ENCODE measurements at places on chromosomes 11 and 22.

GRCh38 chr11:47284151-47284550 lies 14.2 kb downstream of the MADD start:
- no peak for DNase-seq

GRCh38 chr11:86615487-86615886 lies 56.9 kb downstream of the ME3 start:
- no peak for DNase-seq

- peak; percentile 96 for DNase-seq
Observed at GRCh38 chr11:74754507-74755252, 6.0 kb downstream of the RNF169 start.

DNA sequence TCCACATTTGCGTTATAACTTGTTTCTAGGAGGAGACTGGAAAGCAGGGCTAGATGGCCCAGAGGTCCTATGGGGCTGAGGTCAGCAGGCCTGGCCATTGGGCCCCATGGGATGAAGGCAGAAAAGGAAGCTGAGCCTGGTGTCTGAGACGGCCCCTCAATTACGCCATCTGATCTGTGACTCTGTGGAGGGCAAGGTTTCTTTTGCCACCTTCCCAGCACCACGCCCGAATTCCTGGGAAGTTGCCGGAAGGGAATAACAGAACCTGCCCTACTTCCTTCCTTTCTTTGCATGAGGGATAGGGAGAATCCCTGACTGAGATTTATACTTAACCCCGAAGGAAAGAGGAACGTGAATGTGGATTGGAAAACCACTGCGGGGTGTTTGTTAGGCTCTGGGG lies 118.1 kb downstream of the MPPED1 start:
- DNase-seq: no peak

DNA sequence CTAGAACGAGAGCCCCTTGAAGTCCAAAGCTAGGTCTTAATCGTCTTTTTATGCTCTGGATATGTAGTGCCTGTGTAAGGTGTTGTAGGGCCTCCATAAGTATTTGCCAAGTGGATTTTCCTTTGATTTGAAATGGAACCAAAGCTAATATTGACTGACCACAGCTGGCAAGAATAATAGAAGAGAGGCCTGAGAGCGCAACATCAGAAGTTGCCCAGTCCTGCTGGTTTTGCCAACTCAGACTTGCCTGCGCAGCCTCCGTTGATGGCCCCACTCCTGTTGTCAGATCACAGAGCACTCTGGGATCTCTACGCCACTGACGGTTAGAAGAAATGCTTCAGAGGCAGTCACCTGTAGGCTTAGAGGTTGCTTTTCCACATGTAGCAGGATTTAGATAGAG lies 251.2 kb downstream of the TENM4 start:
- DNase-seq: no peak

DNA sequence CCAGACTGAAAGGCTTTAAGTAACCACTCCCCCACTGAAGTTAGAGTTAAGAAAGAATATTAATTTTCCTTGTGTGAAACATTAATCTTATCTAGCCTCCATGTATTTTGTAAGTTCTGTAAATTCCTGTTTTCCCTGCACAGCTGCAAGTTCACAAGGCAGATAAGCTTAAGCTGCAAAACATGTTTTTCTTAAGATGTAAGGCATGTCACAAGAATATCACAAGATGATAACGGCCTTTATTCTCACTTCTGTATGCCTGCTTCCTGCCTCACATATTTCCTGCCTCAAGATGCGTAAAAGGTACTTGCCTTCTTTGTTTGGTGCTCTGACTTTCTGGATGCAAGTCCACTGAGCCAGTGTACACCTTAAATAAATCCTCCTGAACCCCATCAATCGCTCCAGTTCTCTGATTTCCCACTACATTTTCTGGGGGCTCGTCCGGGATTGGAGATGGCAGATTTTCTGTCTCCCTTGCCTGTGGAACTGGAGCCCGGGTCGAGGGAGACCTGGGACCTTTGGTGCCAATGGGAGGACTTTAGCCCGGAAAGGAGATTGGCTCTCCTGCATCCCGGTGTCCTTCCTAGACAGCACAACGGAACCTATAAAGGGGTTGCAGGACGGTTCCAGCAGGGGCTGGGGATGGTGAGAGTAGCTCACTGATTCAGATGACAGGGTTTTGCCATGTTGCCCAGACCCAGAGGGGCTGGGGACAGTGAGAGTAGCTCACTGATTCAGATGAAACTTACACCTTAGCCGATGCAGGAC lies 30.2 kb downstream of the PPARA start:
- DNase-seq: no peak

GRCh38 chr22:37210041-37210803 lies 2.1 kb downstream of the SSTR3 start:
- DNase-seq: no peak

DNA sequence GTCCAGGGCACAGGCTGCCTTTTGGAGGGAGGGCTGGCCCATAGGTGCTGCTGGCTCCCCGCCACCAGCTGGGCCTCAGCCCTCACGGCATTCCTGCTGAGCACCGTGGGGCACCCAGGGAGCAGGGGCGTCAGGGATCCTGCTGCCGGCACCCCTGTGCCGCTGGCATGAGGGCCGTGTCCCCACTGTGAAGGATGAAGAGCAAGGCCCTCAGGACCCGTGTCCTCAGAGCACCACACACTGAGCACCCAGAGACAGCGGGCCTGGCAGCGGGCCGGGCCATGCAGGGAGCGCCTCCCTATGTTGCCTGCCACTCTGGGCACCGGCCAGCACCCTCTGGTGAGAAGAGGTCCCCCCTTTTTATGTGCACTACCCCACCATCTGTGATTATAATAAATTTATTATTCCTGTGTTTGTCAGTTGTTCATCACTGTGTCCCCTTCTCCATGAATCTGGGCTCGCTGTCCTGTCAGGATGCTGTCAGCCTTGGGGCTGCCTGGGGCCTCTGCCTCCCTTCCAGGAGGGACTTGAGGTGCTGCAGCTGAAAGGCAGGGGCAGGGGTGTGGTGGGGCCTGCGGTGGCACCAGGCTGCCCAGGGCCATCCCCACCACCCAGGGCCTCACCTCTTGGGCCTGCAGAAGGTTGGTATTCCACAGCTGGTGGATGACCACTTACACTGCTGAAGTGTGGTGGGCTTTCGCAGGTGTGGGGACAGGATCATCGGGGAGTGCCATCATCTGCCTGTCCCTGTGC lies 80.0 kb downstream of the MED15 start:
- DNase-seq: no peak

- no peak for DNase-seq
Observed at GRCh38 chr22:25137577-25138525, 61.8 kb upstream of the CRYBB3 start.

DNA sequence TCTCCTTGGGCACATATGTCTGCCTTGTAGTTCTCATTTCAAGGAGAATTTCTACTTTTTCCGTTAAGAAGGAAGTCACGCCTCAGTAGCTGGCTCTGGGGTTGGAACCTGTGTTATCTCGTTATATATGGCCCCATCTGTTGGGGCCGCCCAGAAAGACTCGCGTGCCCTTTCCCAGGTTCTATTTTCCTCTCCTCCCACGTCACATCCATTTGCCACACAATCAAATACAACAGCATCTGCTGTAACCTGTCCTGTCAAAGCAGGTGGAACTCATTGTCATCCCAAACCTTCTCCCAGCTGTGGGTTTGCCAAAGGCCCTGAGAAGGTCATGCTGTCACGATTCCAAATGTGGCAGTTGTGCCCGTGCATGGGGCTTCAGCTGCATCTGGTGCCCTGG lies 213.1 kb upstream of the ZBED5 start:
- no peak for DNase-seq

- no peak for DNase-seq
Observed at GRCh38 chr11:36141196-36141953, 147.8 kb downstream of the COMMD9 start.

GRCh38 chr22:47061226-47061625 lies 298.8 kb downstream of the TBC1D22A start:
- DNase-seq: no peak

- no peak for DNase-seq
Observed at GRCh38 chr11:91997226-91997625, 227.4 kb upstream of the FAT3 start.

DNA sequence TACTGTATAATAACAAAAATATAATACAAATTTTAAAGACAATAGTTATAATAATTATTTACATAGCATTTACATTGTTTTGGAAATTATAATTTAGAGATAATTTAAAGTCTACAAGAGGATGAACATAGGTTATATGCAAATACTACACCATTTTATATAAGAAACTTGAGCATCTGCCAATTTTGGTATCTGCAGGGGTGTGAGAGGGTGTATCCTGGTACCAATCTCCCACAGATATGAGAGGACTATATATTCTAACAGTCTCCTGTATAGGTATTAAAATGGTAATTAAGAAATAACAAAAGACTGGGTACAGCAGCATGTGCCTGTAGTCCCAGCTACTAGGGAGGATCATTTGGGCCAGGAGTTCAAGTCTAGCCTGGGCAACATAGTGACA lies 134.4 kb downstream of the APOL5 start:
- no peak for DNase-seq

- no peak for DNase-seq
Observed at GRCh38 chr11:70768346-70769095, 370.2 kb downstream of the CTTN start.

DNA sequence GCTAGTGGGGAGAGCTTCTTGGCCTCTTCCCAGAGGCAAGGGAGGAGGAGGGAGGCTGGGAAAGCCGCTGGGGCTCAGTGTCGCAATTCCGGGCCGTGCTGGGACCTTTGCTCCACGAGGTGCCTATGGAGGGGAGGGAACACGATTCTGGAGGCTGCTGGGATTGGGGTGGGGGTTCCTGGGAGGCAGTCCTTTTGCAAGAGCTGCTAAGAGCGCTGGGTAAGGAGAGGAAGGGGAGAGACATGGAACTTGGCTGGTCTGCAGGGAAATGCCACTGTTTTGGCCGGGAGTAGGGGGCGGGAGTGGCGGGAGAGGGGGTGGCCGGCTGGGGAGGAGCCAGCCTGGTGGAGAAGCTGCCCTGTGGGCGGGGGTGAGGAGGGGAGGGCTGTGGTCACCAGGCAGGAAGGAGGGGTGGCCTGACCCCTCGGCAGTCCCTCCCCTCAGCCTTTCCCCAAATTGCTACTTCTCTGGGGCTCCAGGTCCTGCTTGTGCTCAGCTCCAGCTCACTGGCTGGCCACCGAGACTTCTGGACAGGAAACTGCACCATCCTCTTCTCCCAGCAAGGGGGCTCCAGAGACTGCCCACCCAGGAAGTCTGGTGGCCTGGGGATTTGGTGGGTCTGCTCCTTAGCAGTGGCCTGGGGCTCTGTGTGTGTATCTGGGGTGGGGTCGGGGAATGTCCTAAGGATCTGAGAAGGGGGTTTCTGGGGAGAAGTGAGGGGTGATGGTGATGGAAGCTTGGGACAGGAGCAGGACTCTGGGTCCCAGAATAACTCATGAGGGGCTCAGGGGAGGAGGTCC lies at the start of gene NR1H3:
NR1H3 (plus strand) TSS at position 480 of the 800 bp plus-strand sequence. CDS start 1,221 bp downstream, outside the sequence.
- DNase-seq: peak; percentile 66

DNA sequence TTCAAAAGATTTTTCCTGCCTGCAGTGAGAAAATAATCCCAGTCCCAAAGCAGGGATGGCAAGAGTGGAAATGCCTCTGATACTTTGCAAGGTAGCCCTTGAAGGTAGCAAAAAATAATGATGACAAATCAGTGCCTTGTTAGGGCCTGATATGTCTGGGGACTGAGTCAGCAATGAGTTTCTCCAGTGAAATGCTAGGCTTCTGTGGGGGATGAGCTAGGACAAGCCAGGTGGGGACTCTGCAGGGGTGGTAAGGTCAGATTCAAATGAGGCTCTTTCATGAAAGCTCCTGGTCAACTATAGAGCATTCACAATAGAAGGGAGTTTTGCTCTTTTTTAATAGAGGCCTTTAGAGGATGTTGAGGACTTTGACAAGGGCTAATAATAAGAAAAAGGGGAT lies 77.7 kb downstream of the ME3 start:
- DNase-seq: peak; percentile 71

DNA sequence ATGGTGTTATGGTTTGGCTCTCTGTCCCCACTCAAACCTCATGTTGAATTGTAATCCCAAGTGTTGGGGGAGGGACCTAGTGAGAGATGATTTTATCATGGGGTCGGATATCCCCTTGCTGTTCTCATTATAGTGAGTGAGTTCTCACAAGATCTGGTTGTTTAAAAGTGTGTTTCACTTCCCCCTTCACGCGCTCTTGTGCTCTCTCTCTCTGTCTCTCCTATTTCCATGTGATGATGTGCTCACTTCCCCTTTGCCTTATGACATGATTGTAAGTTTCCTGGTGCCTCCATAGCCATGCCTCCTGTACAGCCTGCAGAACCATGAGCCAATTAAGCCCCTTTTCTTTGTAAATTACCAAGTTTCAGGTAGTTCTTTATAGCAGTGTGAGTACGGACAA lies 765.1 kb downstream of the KCNA4 start:
- no peak for DNase-seq

- no peak for DNase-seq
Observed at GRCh38 chr11:13965337-13965736, 2.8 kb downstream of the SPON1 start.

GRCh38 chr11:102325088-102325487 lies 7.8 kb downstream of the BIRC3 start:
- no peak for DNase-seq

DNA sequence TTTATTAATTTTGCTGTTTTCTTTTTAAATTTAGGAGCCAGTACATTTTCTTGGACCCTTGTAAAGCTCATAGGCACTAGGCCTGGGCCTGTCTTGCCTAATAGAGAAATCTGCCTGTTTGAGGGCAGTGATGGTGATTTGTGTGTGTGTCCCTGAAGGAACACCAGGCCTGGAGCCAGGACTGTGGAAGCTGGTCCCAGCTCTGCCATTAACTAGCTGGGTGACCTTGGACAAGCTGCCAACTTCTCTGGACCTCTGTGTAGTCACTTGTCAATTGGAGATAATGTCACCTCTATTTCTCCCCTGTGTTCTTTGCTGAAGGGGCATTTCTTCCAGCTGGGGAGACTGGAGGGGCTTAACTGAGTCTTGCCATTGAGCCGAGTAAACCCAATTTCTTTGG lies 16.0 kb upstream of the FTH1 start:
- no peak for DNase-seq

- no peak for DNase-seq
Observed at GRCh38 chr11:77418971-77419597, 54.8 kb downstream of the PAK1 start.

DNA sequence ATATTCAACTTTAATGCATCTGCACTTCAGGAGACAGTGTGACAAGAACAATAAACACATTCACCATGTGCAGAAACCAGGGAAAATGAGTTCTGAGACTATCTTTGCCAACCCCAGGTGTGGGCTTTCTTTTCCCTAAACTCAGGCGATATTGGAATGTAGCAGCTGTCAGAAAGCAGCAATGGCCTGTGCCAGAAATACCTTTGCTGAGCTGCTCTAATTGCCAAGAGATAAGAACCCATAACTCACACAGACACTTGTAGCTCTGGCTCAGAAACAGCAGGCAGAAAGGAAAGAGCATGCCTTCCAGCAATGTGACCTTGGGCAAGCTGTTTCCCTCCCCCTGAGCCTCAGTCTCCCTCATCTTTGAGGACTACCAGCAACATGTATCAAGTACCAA lies 77.6 kb downstream of the PLEKHA7 start:
- no peak for DNase-seq

DNA sequence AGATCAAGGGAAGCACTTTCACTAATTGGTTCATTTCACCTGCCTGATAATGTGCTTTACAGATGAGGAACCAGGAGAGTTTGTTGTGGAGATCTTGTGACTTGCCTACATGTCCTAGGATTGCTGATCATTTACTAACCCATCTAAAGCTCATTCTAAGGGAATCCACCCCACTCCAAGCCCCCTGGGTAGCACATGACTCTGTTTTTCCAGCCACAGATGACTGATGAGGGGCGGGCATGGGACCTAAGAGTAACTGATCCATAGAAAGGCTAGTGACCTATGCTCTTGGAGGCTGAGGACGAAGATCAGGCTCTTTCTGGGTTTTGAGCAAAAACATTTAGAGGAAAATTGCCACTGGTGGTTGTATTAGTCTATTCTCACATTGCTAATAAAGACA lies 378.1 kb downstream of the CADM1 start:
- no peak for DNase-seq

GRCh38 chr11:95156916-95157541 lies 67.4 kb downstream of the ENDOD1 start:
- DNase-seq: no peak

Data from IMR-90 (cell line).